ENCODE measurements at places on chromosomes 12 and 14.

- DNase-seq, result no peak
Observed at GRCh38 chr14:99041820-99042174, 230.2 kb downstream of the BCL11B start.

- no peak for DNase-seq
Observed at GRCh38 chr12:3173008-3173553, 95.9 kb downstream of the TSPAN9 start.

DNA sequence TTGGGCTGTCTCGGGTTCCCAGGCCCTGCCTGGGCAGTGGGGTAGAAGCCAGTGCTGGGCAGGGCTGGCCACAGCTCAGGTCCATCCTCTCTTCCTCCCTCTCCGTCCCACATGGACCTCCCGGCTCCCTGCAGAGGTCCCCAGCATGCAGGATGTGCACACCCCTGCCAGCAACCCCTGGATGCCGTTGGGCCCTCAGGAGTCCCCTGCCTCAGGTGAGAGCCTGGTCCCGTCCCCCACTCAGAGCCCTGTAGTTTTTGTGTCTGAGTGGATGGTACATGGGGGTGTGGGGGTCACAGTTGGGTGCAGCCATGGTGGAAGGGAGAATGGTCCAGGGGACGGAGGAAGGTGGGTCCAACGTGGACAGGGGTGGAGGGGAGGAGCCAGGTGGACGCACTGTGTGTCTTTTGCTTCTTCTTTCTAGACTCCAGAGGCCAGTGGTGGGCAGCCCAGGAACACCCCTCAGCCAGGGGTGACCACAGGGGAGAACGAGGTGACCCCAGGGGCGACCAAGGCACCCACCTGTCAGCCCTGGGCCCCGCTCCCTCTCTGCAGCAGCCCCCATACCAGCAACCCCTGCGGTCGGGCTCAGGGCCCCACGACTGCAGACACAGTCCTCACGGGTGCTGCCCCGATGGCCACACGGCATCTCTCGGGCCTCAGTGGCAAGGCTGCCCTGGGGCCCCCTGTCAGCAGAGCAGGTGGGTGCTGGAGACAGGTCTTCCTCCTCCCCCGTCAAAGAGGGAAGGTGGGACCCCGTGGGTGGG is 21.7 kb downstream of the PAPLN start:
- no peak for DNase-seq

DNA sequence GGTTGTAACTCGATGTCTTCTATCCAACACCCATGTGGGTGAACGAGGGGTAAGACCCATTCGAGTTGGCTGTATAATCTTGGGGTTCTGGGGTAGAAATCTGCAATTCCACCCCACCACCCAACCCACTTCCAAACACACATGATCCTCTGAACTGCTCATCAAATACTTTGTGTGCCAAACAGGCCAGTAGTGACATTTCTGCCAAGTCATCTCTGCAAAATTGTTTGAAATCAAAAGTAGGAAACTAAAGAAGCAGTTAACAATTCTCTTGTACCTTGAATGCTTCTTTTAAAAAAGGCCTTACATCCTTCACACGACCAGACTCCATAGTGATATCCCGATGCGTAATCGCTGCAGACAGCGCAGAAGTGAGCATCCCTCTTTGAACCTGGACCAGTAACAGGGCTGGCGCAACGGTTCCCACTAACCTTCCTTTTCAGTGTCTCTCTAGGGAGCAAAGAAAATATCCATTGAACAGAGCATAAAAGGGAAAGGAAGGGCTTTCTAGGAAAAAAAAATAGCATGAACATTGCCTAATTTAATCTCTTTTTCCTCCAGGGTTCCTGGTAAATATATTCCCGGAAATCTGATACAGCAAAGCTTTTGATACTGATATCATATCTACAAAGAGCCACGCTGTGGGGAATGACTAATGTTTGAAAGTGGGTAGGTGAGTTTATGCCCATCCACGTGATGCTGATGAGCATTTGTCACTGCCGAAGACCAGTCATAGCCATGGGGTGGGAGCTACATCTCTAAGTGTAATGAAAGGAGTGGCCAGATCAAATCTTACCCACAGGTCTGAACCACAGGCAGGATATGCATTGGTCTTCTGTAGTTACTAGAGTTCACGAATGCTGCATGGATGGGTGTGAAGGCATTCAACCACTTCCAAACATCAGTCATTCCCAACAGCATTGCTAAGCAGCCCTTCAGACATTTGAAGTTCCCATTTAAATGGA is 14.2 kb downstream of the ESR2 start:
- peak; percentile 89 for DNase-seq

Measured in dermis blood vessel endothelial cell (primary cell).